ENCODE measurements at places on chromosomes 7 and 10. TPM values are rescaled to one million over a fixed set of nuclear protein-coding genes. Genes with fewer than 3 reads are reported as not detected.

DNA sequence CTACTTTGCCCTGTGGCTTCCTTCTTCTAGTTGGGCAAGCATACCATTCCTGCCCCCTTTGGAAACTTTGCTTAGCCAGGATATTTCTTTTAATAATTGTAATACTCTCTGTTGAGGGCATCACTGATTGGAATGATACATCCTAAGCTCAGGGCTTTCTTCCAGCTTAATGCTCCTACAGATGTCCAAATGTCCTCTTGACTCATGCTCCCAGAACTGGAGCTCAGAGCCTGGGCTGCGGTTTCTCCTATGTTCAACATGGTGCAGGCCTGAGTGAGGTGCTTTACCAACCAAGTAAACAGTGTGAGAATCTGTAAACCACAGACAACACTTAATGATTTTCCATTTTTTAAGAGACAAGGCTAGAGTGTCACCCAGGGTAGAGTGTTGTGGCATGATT lies 108.6 kb downstream of the LRRC4 start:
- H3K27me3 ChIP-seq: no peaks in the 10 kb centered on the region
- no peak overlapping the region for H3K27ac ChIP-seq
- no peaks in the 10 kb centered on the region for H3K36me3 ChIP-seq
- no peak for DNase-seq

- H3K4me1 ChIP-seq: peaks cover 47% of the 10 kb centered on the region
- no peak for DNase-seq
- H3K27me3 ChIP-seq: no peaks in the 10 kb centered on the region
Observed at GRCh38 chr7:144824360-144824759, 11.5 kb downstream of the TPK1 start.

DNA sequence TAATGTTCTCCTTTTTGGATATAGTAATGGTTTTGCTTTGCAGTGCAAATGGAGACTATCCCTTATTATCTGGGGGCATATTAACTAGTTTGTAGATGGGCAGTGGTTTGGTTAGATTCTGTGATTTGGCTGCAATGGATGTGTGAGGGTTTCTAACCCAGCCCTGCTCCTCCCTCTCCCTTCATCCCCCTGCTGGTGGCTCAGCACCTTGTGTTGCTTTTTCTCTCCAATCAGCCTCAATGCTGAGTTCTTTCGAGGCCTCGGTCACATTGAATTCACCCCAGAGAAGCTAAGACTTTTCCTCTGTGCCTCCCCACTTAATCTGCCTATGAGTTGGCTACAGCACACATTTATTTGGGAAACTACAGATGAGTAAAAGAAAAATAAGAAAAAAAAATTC lies 120.0 kb downstream of the MALRD1 start:
- H3K4me1 ChIP-seq: no peaks in the 10 kb centered on the region
- H3K27ac ChIP-seq: no peak overlapping the region
- no peak for DNase-seq
- H3K4me3 ChIP-seq: no peak overlapping the region
- H3K36me3 ChIP-seq: no peaks in the 10 kb centered on the region

- no peak overlapping the region for H3K27ac ChIP-seq
- no peaks in the 10 kb centered on the region for H3K4me1 ChIP-seq
- no peak for DNase-seq
- no peak overlapping the region for H3K4me3 ChIP-seq
- H3K27me3 ChIP-seq: no peaks in the 10 kb centered on the region
- no peaks in the 10 kb centered on the region for H3K36me3 ChIP-seq
Observed at GRCh38 chr10:89153971-89154370, 53.1 kb downstream of the CH25H start.

GRCh38 chr10:51215951-51216834 lies 141.9 kb downstream of the PRKG1 start:
- H3K36me3 ChIP-seq: no peaks in the 10 kb centered on the region
- no peaks in the 10 kb centered on the region for H3K4me1 ChIP-seq
- H3K27ac ChIP-seq: no peak overlapping the region

DNA sequence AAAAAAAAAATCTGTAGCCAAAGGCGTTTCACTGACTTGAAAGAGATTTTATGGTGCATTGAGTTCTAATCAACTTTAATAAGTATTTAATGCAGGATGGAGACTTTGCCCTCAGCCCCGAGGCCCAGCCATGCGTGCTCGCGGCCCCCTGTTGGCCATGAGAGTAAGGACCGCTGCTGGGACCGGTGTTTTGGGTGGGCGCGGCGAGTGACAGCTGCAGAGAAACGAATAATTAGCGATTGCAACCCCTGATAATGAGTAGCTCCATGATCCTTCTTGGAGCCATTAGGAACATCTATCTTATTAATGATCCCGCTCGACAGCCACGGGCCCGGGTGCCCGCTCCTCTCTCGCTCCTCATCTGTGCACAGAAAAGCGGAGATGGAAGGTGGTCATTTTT lies 347.4 kb downstream of the RPS24 start:
- H3K27ac ChIP-seq: no peak overlapping the region
- no peaks in the 10 kb centered on the region for H3K36me3 ChIP-seq
- no peak overlapping the region for H3K4me3 ChIP-seq
- no peak for DNase-seq
- H3K4me1 ChIP-seq: no peaks in the 10 kb centered on the region
- peaks cover 3% of the 10 kb centered on the region for H3K27me3 ChIP-seq

DNA sequence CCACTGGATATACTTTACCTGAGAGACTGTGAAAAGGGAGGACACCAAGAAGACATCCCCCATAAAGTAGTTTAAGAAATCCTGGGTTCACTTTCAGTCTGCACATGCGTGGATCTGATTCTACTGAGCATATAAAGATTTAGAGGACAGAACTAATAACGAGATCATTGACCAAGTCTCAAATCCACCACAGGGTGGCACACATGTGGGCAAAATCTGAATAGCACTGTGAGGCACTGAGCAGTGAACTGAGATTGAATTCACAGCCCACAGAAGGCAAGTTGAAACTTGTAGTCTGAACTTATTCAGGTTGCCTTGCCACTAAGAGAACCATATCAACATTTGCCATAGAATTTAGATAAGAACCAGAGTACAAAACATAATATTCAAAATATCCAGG lies 818.6 kb downstream of the GRID1 start:
- no peaks in the 10 kb centered on the region for H3K36me3 ChIP-seq
- no peak overlapping the region for H3K27ac ChIP-seq
- DNase-seq: peak; percentile 35
- H3K4me1 ChIP-seq: no peaks in the 10 kb centered on the region
- H3K4me3 ChIP-seq: no peak overlapping the region
- H3K27me3 ChIP-seq: no peaks in the 10 kb centered on the region

- DNase-seq: peak; percentile 37
- H3K27me3 ChIP-seq: no peaks in the 10 kb centered on the region
- H3K27ac ChIP-seq: no peak overlapping the region
Observed at GRCh38 chr7:117588352-117588794, 108.5 kb downstream of the CFTR start.

DNA sequence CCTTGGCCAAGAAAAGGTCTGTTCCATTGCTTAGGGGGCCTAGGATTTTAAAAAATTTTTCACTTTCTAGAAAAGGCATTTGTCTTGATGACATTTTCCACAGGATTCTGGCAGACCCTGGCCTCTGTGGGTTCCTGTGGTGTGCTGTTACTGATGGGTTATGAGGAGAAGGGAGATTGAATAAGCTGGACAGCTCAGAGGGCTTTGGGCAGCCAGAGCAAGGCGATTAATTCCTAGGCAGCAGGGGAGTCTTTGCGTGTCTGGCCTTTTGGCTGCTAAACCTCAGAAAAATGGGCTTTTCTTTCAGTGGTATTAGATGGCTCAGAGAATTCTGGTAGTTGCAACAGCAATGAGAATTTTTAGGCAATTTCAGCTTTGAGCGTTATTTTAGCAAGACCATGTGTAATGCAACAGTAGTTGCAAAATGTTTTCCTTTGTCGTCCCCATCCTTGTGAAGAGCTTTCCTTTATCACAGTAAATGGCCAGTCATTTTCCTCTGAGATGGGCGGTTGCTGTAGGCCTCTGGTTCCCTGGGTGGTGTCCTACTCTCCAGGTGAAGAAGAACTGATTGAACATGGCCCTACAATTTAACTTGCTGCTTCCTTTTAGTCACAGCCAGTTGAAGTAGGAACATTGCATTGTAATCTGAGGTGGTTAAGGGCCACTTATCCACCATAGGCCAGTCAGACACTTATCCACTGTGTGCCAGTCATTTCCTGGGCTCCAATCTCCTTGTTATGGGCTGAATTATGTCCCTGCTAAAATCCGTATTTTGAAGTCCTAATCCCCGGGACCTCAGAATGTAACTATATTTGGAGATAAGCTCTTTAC lies 43.2 kb downstream of the SH2D4B start:
- no peaks in the 10 kb centered on the region for H3K27me3 ChIP-seq
- no peak overlapping the region for H3K4me3 ChIP-seq
- DNase-seq: no peak
- peaks cover 2% of the 10 kb centered on the region for H3K4me1 ChIP-seq
- H3K36me3 ChIP-seq: no peaks in the 10 kb centered on the region

DNA sequence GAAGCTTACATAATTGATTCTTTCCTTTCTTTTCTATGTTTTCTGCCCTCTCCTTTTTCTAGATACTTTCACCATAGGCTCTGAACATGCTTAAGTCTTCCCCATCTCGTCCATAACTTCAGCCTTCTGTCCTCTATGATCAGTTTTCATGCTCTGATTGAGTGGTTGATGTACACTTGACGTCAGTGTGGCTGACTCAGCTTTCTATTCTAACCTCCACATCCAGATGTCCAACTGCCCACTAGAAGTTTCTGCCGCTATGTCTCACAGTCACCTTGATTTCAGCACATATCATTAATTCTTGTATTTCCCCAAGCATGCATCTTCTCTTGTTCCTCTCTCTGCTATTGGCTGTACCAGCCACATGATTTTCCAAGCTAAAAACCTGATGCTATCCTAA lies 15.0 kb downstream of the CDK14 start:
- H3K27ac ChIP-seq: no peak overlapping the region
- H3K36me3 ChIP-seq: no peaks in the 10 kb centered on the region

DNA sequence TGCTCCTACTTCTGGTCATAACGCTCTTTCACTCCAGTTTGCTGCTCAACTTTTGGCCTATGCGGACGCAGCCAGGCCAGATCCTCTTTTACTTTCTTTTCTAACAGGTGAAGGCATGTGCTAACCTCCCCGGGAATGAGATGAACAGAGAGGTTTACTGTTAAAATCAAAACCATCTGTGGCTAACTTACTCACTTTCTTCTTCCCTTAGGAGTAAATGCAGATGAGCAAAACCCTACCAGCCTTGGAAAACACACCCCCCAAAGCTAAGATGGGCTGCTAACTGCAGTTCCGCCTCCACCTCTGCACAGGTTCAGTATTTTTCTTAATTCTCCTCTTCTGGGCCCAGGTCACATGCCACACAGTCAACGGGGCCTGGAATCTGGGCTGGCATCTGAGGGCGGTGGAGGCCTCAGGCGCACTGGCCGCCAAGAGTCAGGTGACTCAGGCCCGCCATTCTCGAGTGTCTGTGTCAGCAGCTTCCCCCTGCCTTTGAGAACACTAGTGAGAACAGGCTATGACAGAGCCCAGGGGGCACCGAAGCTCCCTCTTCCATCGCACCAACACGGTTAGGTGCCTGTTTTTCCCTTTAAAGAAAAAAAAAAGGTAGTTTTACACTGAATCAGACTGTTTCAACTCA lies 11.1 kb downstream of the FAM53B start:
- H3K36me3 ChIP-seq: 0 out of 2 replicates have a peak, but pooled peaks cover 2% of the 10 kb centered on the region
- peak overlapping the region; percentile 71 for H3K27ac ChIP-seq
- peaks cover 69% of the 10 kb centered on the region for H3K4me1 ChIP-seq
- H3K27me3 ChIP-seq: no peaks in the 10 kb centered on the region
- DNase-seq: peak; percentile 77

DNA sequence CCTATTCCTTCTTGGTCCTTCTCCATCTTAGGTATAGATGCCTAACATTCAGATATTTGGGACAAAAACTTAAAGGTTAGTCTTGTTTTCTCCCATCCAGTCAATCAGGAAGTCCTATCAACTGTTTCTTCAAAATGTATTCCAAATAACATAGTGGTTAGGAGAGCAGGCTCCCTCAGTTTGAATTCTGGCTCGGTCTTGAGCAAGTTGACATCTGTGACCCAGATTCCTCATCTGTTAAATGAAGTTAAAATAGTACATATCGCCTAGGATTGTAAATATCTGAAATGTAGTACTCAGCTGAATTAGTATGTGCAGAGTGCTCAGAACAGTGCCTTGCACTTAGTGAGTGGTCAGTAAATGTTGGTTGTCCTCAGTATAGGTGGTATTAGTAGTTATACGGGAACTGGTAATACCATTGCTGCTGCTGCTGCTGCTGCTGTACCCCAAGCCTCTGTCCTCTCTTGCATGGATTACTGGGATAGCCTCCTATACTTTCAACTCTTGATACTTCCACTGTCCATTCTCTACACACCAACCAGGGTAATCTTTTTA lies 58.6 kb downstream of the RALA start:
- H3K27ac ChIP-seq: no peak overlapping the region
- peaks cover 9% of the 10 kb centered on the region for H3K4me1 ChIP-seq
- H3K27me3 ChIP-seq: no peaks in the 10 kb centered on the region
- no peaks in the 10 kb centered on the region for H3K36me3 ChIP-seq
- DNase-seq: no peak
- no peak overlapping the region for H3K4me3 ChIP-seq

- DNase-seq: no peak
- no peaks in the 10 kb centered on the region for H3K4me1 ChIP-seq
- H3K27ac ChIP-seq: no peak overlapping the region
- no peaks in the 10 kb centered on the region for H3K36me3 ChIP-seq
- H3K27me3 ChIP-seq: no peaks in the 10 kb centered on the region
- H3K4me3 ChIP-seq: no peak overlapping the region
Observed at GRCh38 chr7:77885155-77885554, 86.6 kb downstream of the PHTF2 start.

- H3K4me3 ChIP-seq: no peak overlapping the region
- peaks cover 3% of the 10 kb centered on the region for H3K36me3 ChIP-seq
- no peaks in the 10 kb centered on the region for H3K4me1 ChIP-seq
- no peaks in the 10 kb centered on the region for H3K27me3 ChIP-seq
Observed at GRCh38 chr7:6430271-6430940, 17.3 kb downstream of the DAGLB start.

GRCh38 chr10:78973901-78974616 lies 94.7 kb upstream of the ZMIZ1 start:
- H3K27ac ChIP-seq: no peak overlapping the region
- peaks cover 4% of the 10 kb centered on the region for H3K4me1 ChIP-seq
- no peak for DNase-seq
- H3K4me3 ChIP-seq: peak overlapping the region; percentile 68
- H3K36me3 ChIP-seq: no peaks in the 10 kb centered on the region

DNA sequence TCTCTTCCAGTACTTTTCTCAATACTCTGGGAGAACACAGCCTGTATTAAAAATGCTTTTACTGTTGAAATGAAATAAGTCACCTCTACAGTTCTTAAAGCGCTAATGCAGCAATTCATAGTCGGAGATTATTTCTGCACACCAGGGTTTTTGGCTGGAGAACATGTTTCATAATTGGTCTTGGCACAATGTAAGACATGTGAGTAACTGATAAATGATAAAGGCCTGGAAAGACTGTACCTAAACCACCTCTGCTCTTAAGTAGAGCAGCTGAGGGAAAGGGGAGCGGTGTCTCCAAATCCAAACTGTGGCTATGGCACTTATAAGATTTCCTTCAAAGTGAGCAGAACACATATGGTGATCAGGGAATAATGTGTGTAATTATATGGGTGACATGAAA lies 390.3 kb upstream of the MBL2 start:
- no peaks in the 10 kb centered on the region for H3K27me3 ChIP-seq
- no peaks in the 10 kb centered on the region for H3K36me3 ChIP-seq
- no peak overlapping the region for H3K27ac ChIP-seq
- no peak overlapping the region for H3K4me3 ChIP-seq

Gene CTNNA3
- 0.13 TPM for total RNA-seq

Gene GPR37
- not detected for total RNA-seq

Gene RAPGEF5
- total RNA-seq: 4.0 TPM

Gene MYL10
- total RNA-seq: not detected

Gene FAM25C
- total RNA-seq: not detected

Gene NXPH1
- not detected for total RNA-seq
